CD4-positive, CD25-positive, alpha-beta regulatory T cell (primary cell): ENCODE measurements at places on chromosomes 5 and 9.

DNA sequence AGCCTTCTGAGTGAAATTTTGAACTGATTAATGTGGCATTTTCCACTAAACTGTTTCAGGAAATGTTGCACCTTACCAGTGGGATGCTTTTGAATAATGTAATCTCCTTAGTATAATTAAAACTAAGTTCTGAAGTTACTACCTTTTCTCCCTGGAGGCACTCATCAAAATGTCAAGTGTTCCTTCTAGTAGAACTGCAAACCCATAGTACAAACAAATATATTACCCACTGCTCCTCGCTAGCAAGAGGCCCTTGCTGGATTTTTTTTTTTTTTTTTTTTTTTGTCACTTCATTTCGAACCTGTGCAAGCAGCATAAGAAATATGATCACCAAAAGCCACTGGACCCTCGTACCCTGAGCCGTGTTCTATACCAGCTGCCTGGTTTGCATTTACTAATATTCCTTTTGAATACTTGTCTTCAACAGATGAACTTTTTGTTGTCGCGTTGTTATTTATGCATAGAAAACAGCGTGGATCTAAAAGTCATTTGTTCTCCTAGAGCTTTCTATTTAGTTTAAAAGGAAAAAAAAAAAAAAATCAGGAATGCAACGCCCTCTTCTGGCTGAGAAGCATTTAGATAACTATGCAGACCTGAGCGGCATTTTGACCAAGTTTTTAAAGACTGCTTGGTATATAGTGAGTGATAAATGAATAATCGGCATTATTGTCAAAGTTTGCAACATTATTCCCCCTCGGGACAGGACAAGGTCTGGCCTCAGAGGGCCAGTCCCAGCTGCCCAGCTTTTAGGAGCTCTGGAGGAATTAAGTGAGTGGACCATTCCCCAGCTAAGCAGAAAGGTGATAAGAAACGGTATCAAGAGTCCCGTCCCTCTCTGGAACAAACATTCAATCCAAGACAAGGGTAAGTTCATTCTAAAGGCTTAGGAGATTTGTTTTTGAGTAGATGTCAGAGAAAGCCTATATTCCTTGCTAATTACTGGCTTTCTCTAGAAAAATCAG is 162.5 kb upstream of the KIF2A start:
- DNase-seq = peak; percentile 4

- no peak for DNase-seq
Measured at GRCh38 chr9:123795336-123795735, 134.6 kb downstream of the DENND1A start.

DNA sequence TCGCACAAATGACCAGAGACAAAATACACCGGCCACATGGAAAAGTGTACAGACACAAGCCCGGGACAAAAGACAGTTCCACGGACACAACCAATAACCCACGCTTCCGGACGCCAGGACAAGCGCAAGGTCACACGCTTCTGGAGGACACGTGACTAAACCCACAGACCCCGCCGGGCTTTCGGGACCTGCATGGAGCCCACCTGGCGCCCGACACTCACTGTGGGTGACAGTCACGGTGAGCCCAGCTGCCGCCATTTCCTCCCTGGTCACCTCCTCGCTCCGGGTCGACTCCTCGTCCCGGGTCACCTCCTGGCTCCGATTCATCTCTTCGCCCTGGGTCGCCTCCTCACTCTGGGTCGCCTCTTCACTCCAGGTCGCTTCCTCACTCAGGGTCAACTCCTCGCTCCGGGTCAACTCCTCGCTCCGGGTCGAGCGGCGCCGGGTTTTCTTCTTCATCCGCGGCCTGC is 470 bp downstream of the BAG1 start:
- DNase-seq = peak; percentile 60

- peak; percentile 58 for DNase-seq
Measured at GRCh38 chr5:6820851-6821479, 107.7 kb downstream of the TENT4A start.
